Stimulated activated naive CD8-positive, alpha-beta T cell treated with anti-CD3 and anti-CD28 coated beads, Interleukin-15, Interleukin-2, amounts not matched to agents 100 U/mL and 50 U/mL, for 24 hours (primary cell): ENCODE measurements at places on chromosomes 1 and 21.

- DNase-seq: no peak
Observed at GRCh38 chr1:241408170-241408569, 51.2 kb upstream of the RGS7 start.

GRCh38 chr1:156160743-156161171, 7.4 kb downstream of the SEMA4A start:
- DNase-seq: peak; percentile 81

DNA sequence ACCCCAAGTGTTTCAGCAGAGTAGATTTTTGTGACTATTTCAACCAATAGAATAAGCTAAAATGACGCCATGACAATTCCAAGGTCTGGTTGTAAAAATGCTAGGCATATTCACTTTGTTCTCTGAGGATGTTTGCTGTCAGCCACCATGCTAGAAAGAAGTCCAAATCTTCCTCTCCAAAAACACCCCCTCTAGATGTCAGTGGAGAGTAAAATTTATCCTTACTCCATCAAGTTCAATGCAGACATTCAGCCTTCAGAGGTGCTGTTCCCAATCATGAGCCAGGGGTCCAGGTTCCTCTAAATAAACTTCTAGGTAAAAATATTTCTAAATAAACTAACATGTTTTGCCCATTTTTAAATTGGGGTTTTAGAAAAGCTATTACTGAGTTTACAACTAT, 395.4 kb upstream of the ADAMTS5 start:
- no peak for DNase-seq

GRCh38 chr1:29634746-29635335, 398.5 kb downstream of the PTPRU start:
- DNase-seq: no peak

DNA sequence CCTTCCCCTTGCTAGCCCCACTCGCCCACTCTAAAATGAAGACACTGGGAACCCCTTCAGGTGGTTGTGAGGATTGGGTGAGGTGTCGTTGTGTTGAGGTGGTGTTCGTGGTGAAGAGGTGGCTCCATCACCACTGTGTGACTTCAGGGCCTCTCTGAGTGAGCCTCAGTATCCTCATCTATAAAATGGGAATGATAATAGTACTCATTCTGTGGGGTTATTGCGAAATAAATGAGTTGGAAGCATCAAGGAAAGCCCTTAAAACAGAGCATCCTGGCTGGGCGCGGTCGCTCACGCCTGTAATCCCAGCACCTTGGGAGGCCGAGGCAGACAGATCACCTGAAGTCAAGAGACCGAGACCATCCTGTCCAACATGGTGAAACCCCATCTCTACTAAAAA, 6.7 kb upstream of the MARCKSL1 start:
- no peak for DNase-seq

DNA sequence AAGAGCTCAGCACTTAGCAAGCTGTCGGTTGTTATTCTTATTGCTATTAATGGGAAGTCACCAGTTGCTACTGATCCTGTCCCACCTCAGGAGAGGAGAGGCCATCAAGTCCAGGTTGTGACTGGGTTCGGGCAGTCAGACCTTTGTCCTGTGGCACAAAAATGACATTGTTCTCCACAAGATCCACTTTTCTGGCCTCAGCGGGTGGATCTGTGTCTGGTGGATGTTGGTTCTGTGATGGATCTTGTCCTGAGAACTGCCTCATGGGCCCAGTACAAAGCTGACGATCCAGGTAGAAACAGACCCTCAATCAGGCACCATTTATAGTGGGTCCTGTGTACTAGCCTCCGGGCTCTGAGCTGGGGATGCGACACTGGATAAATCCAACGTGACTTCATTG, 26.9 kb downstream of the TRIM67 start:
- no peak for DNase-seq

DNA sequence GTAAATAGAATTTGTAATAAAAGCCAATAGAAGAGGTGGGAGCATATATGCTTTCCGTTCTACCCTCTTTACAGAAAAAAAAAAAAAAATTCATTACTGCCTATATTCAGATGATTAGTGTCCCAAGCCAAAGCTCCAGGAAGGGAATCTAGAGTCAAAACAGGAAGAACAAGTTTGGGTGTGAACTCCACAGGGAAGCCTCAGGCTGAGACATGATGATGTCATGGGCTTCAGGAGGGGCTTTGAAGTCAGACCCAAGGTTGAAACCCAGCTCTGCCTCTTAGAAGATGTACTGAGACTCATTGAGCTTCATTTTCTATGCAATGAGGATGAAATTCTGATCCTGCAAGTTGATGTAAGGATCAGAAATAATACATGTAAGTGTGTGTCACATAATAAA, 250.0 kb upstream of the ADGRL2 start:
- no peak for DNase-seq

DNA sequence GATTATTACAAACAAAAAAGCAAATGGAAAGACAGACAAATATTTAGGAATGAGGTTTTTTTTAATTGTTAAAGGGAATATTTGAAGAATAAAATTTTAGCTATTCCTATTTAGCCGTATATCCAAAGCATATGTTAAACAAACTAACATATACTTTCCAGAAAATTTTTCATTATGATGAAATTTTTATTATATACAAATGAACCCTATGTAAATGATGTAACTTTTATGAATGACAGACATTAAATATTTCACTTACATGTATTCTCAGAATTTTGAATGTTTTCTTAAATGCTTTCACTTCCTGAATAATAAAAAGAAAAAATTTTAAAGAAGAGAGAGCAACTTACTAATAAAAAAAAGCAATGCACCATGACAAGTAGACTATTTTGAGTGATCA, 15.8 kb downstream of the LHX9 start:
- DNase-seq: no peak

GRCh38 chr1:14435368-14436023, 163.0 kb upstream of the KAZN start:
- no peak for DNase-seq

DNA sequence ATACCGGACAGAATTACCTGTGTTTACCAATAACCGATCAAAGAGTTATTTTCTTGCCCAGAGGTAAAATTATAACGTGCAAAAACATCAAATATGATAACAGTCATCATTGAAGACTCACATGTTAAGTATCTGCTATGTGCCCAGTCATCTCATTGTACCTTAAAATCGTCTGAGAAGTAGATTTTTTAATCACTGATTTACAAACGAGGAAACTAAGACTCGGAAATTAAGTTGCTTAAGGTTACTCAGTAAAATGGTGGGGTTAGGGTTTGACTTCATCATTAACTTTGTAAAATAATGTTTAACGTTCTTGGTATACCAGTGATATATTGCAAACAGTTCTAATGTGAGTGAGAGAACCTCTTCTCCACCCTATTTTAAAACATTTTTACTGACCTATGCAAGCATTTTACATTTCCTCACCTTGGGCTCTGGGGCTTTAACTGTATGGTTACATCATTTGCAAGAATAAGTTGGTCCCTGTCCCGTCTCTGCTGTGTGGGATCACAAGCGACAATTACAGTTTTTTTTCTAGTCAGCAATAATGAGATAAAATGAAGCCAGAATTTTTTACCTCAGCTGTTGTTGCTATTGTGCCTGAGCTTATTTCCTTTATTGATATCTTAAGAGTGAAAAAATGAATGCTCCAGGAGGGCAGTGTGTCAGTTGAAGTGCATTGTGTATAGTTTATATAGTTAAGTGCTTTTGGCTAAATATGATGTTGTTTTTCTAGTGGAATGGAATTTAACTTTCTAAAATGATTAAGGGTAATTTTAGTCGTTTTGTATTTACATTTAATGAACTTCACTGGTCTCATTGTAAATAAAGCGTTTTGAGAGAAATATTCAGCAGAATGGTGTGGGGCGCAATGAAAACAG, 2.7 kb downstream of the RPRD2 start:
- no peak for DNase-seq

DNA sequence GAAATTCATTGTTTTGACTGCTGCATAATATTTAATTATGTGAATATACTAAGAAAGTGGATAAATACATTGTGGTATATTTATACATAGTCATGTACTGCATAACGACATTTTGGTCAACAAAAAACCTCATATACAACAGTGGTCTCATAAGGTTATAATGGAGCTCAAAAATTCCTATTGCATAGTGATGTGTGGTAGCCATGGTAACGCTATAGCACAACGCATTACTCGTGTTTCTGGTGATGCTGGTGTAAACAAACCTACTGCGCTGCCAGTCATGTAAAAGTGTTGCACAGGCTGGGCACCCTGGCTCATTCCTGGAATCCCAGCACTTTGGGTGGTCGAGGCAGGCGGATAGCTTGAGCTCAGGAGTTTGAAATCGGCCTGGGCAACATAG, 52.6 kb upstream of the NHLH2 start:
- DNase-seq: no peak

GRCh38 chr1:7642781-7643529, 128.1 kb upstream of the VAMP3 start:
- DNase-seq: no peak

GRCh38 chr1:222073307-222073995, 331.6 kb upstream of the DUSP10 start:
- DNase-seq: no peak

DNA sequence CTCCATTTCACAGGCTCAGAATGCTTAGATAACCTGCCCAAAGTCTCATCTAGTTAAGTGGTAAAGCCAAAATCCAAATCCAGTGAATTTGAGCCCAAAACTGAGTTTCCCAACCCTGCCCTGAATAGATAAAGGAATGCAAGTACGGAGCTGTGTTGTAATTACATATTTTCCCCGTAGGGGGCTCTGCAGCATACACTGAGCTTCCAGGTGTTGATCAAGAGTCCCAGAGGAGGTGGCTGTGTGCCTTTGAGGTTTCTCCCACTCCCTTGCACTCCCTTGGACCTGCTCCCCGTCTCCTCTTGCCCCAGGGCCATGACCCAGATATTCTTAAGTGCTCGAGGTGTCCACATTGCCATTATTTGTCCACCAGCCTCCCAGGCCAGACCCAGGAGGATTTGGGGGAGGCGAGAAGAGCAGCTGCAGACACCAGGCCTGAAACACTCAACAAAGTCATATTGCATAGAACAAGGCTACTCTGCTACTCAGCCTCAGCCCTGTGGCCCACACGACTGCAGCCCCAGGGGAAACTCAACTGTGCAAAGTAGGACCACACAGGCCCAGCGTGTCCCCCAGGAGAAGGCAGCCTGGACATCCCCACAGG, 18.4 kb upstream of the LY9 start:
- peak; percentile 46 for DNase-seq

DNA sequence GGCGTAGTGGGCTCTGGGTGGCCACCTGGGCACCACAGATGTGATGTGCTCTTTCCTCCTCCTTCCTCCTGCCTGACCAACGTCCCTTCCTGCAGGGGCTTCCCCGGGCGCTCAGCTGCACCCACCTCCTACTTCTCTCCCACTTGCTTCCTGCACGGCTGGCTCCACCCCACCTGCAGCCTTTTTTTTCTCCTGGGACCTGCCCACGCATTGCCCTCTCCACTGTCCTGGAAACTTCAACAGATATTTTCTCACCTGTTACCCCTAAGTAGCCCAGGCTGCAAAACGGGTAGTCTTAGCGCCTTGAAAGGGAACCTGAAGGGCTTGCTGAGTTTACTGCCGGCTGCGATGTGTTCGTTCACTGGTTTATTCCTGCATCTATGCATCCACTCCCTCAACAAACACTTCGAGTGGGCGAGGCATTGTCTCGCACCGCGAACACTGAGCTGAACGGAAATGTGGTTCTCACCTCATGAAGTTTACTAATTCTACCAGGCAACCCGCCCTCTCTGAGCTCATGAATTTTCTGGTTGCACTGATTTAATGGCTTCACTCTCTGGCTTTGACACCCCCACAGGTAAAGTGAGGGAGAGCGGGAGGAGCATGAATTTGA, 23.6 kb downstream of the ZBTB18 start:
- peak; percentile 41 for DNase-seq

DNA sequence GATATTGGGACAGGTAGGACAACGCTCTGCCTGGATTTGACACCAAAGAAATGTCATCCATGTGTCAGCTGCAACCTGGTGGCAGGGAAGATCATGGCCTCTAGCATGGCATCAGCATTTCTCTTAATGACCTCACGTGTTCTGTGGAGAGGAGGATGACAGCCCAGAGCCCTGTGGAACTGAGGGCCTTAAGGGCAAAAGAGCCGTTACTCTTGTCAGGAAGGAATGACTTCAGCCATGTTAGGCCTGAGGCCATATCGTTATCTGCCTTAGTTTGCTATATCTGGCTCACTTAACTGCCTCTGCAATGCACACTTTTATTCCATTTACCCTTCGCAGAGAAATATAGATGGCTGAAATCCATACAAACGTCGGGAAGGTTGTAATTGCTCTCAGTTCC, 83.2 kb upstream of the PBX1 start:
- no peak for DNase-seq

DNA sequence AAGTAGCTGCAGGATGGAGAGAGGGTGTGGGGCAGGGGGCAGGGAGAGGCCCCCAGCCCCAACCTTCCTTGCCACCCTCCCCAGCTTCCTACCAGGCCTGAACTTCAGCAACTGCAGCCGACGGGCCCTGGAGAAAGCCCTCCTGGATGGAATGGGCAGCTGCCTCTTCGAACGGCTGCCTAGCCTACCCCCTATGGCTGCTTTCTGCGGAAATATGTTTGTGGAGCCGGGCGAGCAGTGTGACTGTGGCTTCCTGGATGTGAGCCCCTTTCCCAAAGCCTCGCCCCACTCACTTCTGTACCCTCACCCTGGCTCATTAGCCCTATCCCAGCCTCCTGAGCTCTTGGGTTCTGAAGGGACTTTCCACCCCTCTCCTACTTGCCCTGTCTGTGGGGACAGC, 6.0 kb downstream of the ADAM15 start:
- DNase-seq: no peak

- no peak for DNase-seq
Observed at GRCh38 chr1:211017075-211017718, 116.8 kb downstream of the KCNH1 start.

DNA sequence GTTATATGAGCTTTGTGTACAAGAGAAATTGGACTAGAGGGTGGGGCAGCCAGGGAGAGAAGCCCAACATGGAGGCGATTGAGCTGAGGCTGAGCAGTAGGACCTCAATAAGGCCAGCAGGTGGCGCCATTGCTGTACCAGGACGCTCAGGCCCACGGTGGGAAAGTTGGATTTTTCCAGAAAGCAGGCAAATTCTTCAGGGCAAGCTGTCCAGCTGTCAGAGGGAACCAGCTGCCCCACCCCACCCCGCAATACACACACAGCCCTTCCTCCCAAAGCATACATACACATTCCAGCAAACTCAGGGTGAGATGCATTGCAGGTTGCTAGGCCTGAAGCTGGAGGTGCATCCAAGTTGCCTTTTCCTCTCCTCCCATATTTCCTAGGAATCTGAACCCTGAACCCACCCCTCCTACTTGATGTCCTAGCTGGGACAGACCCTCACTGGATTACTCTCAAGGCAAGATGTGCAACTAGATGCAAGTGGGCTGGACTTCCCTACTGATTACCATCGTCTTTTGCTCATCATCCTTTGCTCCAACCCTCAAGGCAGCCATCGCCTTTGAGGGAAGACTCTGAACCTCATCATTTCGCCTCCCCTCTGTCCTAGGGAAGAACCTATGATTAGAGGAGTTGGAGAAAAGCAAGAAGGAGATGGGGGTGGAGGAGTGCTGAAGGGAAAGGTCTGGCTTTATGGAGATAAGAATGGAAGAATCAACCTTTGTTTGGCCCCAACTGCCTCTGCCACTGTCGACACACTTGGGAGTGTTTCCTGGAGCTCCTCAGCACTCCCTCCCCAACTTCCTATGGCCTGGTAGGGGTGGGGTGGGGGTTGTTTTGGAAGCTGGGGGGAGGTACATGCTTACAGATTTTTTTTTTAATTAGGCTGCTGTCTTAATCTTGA, 25.5 kb downstream of the CD34 start:
- DNase-seq: peak; percentile 80

- DNase-seq: no peak
Observed at GRCh38 chr1:186304982-186305949, 69.8 kb downstream of the TPR start.
